ENCODE measurements at places on chromosomes 5 and 9.

DNA sequence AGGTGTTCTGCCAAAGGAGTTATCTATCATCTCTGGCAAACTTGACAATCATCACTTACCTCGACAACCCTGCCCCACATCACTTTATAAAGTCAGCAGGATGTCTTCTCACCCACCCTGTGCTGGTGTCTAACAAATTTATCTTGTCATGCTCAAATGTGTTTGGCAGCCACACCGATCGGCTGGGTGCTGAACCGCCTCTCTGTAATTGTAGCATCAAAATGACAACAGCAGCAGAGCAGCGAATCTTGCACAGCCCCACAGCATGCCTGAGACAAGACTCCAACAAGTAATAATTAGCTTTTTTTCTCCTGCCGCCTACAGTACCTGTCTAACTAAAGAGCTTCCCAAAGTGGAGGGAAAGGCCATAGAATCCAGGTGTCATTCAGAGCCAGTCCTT lies 176.2 kb downstream of the NR3C1 start:
- DNase-seq = no peak

DNA sequence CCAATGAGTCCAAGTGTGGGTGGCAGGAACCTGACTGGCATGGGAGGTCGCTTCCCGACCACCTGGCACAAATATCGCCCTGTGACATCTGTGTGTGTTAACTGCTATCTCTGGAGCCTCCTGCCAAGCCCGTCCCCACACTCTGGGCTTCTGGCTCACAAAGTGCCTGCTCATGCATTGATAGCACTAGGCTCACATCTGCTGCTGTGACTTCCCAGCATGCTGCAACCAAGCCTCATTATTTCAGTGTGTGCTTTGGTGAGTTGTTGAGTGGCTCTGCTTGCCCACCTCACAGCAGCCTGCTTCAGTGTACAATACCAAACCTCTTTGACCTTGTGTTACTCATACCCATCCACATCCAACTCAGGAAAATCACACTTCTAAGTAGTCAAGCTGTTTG lies 139.8 kb downstream of the APBA1 start:
- no peak for DNase-seq

- no peak for DNase-seq
Measured at GRCh38 chr9:3028535-3028934, 184.6 kb upstream of the PUM3 start.

DNA sequence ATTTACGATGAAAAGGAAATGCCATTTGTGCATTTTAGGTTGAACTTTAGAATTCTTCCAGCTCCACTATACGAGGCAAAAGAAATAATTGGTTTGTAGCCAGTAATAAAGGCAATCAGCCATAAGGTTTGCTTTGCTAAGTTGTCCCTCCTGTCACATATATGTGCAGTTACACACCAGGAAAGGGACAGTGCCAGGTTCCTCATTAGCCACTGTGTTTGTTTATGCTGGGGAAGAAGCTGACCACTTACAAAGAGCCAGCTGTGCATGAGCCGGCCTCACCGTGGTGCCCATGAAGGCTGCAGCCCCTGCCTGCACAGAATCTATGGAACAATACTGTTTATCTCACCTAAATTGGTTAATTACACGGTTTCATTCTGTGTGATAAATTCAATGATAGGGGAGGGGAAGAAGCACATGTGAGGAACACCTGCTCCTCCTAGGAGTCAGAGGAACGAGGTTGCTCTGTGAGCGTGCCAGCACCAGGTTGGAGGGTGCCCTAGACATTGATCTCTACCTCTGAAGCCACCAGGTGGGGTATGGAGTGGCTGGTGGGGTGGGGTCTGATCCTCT lies 173.8 kb upstream of the DAP start:
- DNase-seq = no peak

DNA sequence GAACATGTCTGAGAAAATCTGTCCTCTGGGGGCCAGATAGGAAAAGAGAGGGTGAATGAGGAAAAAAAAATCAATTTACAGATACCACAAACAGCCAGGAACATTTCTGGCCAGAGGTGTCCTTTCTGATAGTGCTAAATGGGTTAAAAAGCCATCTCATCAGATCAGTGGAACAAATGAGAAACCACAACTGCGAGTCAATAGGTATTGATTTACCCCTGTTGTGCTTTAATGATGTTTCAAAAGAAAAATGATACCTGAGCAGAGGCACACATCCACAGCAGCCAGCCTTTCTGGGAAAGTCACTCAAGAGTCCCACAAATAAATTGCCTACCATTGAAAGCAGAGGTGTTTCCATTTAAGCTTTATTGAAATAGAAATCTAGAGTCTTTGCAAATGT lies 79.3 kb upstream of the PTGER4 start:
- no peak for DNase-seq

GRCh38 chr9:91037511-91038482 lies 236.2 kb downstream of the SYK start:
- DNase-seq = no peak

GRCh38 chr5:68646144-68646543 lies 430.6 kb downstream of the PIK3R1 start:
- DNase-seq = no peak

DNA sequence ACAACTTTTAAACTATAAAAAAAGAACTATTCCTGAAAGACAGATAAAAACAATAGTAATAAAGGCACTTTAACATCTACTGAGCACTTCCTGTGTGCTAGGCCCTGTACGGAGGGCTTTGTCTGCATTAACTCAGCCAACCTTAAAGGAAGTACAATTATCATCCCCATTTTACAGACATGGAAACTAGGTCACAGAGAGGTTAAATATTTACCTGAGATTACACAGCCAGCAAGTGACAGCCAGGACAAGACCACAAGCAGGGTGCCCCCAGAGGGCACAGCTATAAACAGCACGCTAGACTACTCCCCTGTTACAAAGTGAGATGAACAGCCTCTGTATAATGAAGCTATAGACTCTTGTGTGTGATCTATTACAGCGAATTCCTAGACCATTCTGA lies 25.5 kb downstream of the DDX31 start:
- no peak for DNase-seq

- DNase-seq = no peak
Measured at GRCh38 chr9:94822273-94822672, 95.8 kb downstream of the AOPEP start.

- no peak for DNase-seq
Measured at GRCh38 chr5:151208481-151208914, 15.4 kb downstream of the CCDC69 start.

DNA sequence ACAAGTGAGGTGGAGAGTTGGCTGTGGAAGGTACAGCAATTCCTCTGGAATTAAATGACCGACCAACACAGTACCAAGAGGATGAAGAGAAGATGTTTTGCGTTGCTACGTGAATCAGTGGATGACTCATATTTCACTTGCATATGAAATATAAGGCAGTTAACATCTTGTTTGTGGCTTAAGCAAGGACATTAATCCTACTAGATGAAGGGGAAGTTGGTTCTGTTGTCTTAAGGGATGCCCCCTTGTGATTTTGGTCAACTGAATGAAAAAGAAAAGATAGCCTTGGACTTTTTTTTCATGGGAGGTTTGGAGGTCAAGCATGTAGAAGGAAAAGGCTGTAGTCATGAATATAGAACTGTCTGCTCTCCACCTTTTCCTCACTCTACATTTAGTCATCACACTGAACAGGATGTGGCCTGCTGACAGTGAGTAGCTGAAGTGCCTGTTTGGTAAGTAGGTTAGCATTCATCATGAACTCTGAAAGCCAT lies 33.9 kb downstream of the VLDLR start:
- no peak for DNase-seq

- DNase-seq = no peak
Measured at GRCh38 chr5:133392448-133392847, 219.9 kb downstream of the FSTL4 start.

DNA sequence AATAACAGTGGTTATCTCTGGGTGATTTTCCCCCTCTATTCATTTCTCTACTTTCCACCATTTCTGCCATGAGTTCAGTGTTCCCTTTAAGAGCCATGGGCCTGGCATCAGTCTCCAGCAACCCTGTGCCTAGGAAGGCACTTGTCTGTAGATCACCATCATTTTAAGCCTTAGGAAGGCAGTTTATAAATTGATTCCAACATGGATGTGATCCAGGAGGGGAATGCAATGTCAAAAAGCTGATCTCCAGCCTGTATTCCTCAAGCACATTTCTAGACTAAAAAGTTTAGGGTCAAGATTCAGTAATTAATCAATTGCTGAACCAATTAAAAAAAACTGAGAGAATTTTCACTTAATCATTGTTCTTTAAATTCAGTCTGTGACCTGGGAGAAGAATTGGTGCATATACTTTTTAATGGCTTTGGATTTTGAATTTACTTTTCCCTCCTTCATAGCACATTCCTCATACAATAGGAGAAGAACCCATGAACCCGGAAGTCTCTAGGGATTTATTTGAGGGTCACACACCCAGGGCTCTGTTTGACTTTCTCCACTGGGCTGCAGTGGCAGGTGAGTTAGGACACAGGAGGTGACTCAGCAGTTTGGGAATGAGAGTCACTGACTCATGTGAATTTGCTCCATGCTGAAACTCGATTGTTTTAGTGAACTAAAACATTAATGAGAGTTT lies 6.1 kb upstream of the ERMP1 start:
- DNase-seq = no peak

DNA sequence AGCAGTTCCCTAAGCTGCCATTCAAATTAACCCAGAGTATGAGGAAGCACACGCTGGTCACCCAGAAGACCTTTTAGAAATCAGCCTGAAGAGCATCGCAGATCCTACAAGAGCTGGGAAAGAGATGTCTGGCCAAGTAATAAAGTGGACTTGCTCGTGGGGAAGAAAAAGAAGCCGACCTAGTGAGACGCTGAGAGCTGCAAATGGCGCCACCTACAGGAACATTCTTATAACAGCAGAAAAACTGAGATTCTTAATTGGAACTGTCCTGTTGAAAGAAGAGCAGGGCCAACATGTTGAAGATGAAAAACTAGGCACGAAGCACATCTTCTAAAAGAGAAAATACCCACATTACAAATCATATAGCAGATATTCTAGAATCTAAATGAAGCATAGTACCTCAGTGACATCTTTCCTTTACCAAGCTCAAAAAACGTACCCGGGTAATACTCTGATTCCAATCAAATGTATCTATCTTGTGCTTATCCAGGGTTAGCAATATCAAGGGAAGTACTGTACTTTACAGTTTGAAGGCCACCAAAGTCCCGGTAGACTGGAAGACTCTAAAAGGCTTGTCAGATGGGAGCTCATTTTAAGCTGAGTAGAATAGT lies 3.9 kb upstream of the GNAQ start:
- no peak for DNase-seq

DNA sequence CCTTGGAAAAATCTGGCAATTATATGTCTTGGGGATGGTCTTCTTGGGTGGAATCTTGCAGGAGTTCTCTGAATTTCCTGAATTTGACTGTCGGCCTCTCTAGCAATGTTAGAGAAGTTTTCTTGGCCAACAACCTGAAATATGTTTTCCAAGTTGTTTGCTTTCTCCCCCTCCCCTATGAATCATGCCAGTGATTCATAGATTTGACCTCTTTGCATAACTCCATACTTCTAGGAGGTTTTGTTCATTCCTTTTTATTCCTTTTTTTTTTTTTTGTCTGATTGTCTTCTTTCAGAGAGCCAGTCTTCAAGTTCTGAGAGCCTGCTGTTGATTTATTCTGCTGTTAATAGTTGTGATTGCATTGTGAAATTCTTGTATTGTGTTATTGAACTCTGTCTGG lies 56.7 kb upstream of the SLC44A1 start:
- DNase-seq = no peak

DNA sequence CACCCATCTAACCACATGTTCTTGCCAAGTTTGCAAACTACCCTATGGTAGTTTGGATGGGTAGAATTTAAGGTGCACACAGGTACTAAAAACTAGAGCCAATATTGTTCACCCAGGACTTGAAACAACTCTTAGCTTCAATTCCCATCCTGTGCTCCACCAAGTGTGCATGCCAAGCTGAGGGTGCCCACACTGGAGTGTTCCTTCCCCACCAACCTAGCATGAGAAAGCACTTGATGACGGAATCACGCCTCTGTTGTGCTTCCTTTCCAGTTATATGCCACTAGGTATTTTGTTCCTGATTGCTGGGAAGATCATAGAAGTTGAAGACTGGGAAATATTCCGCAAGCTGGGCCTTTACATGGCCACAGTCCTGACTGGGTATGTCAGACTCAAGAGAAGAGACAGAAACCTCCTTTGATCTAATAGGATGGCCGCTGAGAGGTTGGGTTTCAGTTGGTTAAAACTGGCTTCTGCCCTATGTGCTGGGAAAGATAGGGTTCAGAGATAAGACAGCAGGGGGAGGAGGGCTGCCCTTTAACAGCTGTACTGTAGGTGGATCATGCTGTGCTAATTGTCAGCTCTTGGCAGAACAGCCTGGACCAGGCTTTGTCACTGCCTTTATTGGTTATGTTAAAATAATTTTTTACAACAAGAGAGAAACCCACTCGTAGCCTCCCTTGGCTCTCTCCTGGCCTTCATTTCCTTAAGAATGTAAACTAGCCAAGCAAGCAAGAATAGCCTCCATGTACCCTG lies 83.5 kb downstream of the SLC1A1 start:
- no peak for DNase-seq

DNA sequence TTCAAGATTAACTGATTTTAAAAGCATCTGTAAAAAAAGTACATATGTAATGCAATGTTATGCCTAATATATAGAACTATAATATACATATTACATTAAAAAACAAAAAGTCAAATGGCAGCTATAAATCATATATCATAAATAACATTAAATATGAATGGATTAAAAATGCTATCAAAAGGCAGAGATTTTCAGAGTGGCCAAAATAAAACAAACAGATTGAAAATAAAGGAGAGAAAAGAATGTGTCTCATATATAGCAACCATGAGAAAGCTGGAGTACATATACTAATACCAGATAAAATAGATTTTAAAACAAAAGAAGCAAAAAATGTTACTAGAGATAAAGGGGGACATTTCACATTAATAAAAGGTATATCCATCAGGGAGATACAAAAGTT lies 38.5 kb downstream of the S1PR3 start:
- no peak for DNase-seq

GRCh38 chr5:1292846-1293415 lies 1.9 kb downstream of the TERT start:
- DNase-seq = no peak

- no peak for DNase-seq
Measured at GRCh38 chr5:173775261-173776197, 112.6 kb upstream of the CPEB4 start.

- no peak for DNase-seq
Measured at GRCh38 chr5:6632324-6632887, 438 bp downstream of the NSUN2 start.

GRCh38 chr5:149268928-149269557 lies 2.6 kb upstream of the AFAP1L1 start:
- DNase-seq = no peak
